ENCODE measurements at places on chromosomes 3 and 15.

DNA sequence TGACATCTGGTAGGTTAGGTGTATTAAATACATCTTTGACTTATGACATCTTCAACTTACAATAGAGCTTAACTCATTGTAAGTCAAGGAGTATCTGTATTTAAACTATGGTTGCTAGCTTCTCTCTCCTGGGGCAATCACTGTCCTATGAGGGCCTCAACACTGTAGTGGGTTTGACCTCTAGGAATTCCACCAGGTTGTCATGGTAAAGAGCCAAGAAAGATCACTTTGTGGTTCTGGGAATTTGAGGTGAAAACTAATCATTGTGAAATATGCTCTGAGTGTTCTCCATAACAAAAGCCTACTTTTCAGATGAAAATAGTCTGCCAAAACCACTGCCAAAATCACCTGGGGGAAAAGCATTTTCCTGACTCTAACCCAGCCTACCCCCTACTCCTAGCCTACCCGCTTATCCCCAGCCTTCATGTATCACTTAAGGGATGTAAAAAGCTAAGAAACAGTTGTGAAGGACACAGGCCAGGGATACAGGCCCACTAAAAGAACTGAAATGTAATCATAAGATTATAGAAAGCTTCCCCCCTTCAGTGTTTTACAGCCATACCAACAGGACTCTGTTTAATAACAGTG, 723.8 kb downstream of the MECOM start:
- DNase-seq, result no peak

- no peak for DNase-seq
Measured at GRCh38 chr15:99467853-99468464, 97.8 kb upstream of the MEF2A start.

DNA sequence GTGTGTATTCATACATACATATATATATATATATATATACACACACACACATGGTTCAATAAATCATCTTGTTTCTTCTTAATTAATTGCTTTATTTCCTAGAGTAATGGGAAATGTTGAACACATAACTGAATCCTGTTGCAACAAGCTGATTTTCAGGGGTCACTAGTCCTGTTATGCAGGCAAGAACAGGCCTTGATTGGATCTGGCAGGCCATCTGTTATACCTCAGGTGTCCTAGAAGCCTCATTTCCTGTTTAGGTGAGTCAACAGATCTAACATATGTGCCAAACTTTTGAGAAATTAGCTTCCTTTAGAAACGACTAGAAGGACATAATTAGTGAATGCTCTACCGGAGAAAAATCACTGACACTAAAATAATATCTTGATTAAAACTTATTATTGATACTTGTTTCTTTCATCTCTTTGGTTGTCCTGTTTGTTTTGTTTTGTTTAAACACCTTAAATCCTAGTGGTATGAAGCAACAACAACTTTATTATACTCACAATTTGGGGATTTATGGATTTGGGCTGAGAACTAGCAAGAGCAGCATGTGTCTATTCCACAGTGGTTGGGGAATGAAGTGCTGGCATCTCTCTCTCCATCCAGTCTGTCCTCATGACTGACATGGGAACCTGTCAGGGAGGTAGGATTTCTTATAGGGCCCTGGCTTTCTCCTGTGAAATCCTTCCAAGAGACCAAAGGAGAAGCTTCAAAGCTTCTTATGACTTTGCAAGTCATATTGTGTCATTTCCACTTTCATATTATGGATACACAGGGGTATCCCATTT, 552.6 kb downstream of the NSUN3 start:
- no peak for DNase-seq

- DNase-seq, result no peak
Measured at GRCh38 chr3:48268936-48269561, 28.1 kb downstream of the ZNF589 start.

GRCh38 chr3:197960694-197961581, 921 bp downstream of the LMLN start:
- DNase-seq, result no peak

DNA sequence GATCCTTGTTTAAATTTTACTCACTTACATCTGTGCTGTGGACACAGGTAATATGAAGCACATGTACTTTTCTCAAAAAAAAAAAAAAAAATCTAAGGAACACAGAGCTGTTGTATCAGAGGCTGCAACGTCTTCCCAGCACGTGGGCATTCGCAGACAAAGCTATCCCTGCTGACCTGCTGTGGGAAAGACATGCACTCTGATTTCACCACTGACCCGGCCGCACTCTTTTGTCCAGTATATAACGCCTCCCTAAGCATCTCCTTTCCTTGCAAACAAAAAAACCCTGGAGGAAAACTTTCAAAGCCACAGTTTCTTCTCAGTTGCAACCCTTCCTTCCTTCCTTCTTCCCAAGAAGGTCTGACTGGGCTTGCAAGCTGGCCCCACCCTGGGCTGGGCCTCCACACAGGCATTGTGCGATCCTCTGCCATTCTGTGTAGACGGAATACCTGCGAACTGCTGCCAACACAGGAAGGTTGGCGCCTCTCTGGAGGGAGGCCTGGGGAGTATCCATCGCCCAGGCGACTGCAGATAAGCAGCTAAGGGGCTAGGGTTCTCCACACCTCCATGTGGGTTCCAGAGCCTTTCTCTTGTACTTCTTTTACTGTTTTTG, 50.8 kb downstream of the SLC12A8 start:
- no peak for DNase-seq

DNA sequence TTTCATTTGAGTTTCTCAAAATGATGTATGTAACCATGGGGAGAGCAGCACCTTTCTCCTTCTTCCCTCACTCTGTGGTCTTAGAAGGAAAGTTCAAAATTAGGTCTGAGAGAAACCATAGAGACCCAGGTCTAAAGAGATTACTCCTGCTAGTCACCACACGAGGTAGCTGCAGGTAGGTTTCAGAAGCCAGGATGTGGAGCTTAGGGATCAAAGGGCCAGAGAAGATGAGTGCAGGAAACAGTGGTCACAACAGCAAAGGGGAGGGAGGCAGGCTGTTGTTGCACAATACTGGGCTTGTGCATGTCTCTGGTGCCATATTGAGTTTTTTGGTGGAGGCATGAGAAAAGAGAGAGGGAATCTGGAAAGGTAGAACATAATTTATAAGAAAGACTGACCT, 583.6 kb downstream of the AGBL1 start:
- no peak for DNase-seq

DNA sequence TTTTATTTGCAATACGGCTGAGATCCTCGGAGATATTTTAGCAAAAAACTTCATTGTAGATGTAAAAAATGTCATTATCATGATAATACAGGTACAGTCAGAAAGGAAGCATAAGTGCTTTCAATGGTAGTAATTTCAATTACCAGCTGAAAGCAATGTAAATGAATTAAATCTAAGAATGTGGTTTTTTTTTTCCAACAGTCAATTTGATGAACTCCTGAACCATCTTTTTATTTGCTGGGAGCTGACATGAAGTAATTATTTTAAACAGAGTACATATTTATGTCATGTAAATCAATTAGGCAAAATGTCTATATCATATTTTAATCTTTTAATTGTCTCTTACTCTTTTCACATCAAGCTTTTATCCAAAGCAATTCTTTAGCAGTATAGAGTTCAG, 70.6 kb downstream of the MORC1 start:
- DNase-seq, result no peak

DNA sequence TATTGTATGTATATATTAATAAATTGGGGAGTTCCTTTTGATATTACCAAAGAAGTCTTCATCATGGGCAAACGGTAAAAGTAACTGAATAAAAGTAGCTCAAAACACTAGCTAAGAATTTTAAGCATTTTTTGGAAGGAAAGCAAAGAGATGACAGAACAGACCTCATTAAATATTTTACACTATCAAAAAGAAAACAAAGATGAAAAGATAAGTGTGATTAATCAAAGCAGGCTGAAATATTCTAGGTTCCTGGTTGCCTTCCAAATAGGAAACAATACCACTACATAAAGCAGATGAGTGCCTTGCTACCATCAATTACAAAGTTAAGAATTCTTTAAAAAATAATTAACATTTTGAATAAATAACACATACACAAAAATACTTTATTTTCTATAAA, 3.6 kb downstream of the NKIRAS1 start:
- no peak for DNase-seq

- DNase-seq, result no peak
Measured at GRCh38 chr15:45326280-45326679, 52.1 kb downstream of the GATM start.

DNA sequence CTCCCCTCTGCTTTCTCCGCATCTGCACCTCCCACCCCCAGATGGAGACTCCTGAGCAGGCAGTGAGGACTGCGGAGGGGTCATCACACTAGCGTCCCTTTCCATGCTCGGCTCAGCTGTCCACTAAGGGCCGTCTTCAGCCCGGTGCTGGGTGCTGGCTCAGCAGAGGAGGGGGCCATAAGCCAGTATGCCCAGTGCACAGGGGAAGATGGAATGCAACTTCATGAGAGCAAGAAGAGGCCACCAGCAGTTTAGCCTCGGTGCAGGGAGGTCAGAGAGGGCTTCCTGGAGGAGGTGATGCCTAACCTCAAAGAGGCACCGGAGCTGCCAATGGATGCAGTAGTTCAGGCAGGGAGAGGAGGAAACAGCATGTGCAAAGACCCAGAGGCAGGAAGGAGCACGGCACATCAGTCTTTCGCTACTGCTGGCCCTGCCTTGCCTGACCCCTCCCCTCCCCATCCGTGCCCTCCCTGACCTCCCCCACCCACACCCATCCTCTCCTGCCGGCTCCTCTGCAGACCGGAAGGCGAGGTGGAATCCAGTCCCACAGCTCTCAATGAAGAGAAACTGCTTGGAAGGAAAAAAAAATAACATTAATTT, 15.2 kb upstream of the PLXND1 start:
- DNase-seq, result no peak

GRCh38 chr3:161305095-161305991, 66.0 kb downstream of the SPTSSB start:
- DNase-seq, result no peak

DNA sequence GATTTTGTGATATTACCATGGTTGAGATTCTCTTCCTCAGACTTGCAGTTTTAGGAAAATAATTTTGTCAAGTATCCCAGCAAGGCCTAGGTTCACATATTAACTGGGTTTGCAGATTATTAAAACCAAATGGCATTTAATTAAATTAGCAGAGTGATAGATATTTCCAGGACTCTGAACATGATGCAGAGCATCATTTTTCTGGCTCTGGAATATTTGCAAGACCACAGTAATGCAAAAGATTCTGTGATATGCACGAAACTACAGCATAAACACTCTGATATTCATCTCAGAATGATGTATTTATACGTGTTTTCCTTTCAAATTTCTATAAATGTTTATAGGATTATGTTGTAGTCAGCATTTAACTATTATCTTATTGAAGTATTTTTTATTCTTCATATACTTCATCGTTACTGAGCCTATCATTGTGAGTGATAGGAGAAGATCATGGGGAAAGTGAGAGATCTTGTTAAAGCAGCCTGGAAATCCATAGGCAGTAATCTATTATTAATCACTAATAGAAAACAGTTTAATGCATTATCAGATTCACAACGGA, 1245.6 kb downstream of the OTOL1 start:
- no peak for DNase-seq

- DNase-seq, result no peak
Measured at GRCh38 chr3:190912736-190913135, 50.2 kb upstream of the GMNC start.

DNA sequence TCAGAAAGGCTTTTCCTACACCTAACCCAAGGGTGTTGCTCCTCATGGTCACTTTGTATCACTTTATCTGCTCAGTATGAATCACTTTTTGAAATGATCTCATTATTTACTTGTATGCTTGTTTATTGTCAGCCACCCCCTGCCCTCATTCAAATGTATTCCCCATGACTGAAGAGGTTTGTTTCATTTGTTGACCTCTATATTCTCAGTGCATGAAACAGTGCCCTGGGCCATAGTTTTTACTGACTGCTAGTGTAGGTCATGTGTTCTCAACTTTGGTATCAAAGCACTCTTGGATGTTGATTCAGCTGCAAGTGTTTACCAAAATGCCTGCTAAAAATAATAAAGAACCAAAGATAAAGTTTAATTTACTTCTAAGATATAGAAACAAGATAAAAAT, 381.7 kb upstream of the ARPP21 start:
- DNase-seq, result no peak

GRCh38 chr3:40169983-40170382, 139.5 kb upstream of the EIF1B start:
- no peak for DNase-seq

DNA sequence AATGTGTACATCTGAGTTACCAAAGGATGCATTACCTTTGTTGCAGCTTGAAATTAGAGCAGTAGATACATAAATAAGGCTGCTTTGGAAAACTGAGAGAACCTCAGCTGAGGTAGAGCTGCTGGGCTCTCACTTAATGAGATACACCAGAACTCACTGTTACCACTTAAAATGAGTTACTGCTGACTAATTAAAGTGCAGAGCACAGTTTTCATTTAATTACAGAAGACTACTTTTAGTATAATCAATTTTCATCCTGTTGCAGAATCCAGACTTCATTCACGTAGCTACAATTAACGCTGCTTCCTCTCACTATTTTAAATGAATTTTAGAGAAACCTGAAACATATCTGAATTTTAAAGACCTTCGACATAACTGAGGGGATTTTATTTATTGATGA, 169.5 kb downstream of the USP13 start:
- DNase-seq, result no peak

Data from stromal cell of bone marrow (primary cell).